Vagina (tissue), 2 donors: ENCODE measurements at places on chromosomes 12 and 14. TPM values are rescaled to one million over a fixed set of nuclear protein-coding genes. Genes with fewer than 3 reads are reported as not detected.

PRIMA1 gene
- 6.1 TPM for total RNA-seq

DNA sequence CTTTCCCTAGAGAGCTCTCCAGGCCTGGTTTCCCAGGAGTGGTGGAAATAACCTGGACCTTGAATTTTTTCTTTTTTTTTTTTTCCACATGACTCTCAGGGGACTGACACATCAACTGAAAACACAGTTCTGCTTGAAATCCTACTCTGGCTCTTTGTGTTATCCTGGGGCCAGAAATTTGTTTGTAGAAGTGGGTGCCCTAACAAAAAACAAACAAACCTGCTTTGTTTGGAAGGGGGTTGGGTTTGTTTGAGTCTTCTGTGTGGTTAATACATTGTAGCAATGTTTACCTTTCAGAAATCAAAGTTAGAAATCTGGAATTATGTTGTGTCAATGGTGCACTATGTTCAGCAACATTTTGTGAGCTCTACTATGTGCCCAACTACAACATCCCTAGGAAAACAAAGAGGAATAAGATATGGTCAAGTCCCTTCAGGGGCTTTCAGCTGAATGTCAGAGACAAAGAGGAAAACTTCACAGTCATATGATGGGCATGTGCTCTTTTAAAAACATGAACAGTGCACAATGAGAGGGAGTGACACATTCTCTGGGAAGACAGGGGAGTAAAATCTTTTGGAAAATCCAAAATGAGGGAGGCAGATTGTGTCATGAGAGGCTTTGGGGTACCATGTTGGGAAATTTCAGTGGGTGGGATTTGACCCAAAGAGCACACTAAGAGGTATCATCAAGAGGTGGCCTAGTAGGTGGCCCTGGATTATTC lies 1.5 kb upstream of the IGF1 start:
- H3K4me3 ChIP-seq: no peak overlapping the region
- H3K27ac ChIP-seq: peak overlapping the region; percentile 52
- DNase-seq: no peak
- no peaks in the 10 kb centered on the region for H3K36me3 ChIP-seq
- H3K27me3 ChIP-seq: no peaks in the 10 kb centered on the region

DNA sequence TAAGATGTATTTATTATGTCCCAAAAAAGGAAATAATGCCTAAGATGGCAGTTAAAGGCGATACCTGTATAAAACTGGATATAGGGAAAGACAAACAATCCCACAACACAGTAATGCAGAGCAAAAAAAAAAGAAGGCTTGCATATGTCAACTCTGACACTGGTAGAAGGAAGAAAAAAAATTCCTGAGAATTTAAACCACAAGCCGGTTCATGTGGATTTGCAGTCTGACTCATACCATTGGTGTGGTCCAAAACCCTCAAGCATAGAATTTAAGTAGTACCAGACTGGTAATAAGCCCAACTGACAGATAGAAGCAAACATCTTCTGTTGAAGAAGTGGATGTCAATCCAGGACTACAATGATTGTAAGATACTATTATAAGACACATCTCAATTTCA lies 7.2 kb downstream of the DNAI7 start:
- H3K36me3 ChIP-seq: no peaks in the 10 kb centered on the region
- no peaks in the 10 kb centered on the region for H3K4me1 ChIP-seq
- no peak overlapping the region for H3K4me3 ChIP-seq
- no peak overlapping the region for H3K27ac ChIP-seq
- H3K27me3 ChIP-seq: no peaks in the 10 kb centered on the region

- no peak for DNase-seq
- peaks cover 59% of the 10 kb centered on the region for H3K4me1 ChIP-seq
- H3K36me3 ChIP-seq: no peaks in the 10 kb centered on the region
- H3K27ac ChIP-seq: peak overlapping the region; percentile 17
- no peak overlapping the region for H3K4me3 ChIP-seq
Observed at GRCh38 chr12:88553941-88554658, 26.2 kb downstream of the KITLG start.

CCDC198 gene
- total RNA-seq: not detected

CLEC4A gene
- total RNA-seq: 2.2 TPM

AMIGO2 gene
- total RNA-seq: 20.4 TPM

- no peak overlapping the region for H3K4me3 ChIP-seq
- DNase-seq: no peak
- H3K4me1 ChIP-seq: peaks cover 14% of the 10 kb centered on the region
- no peak overlapping the region for H3K27ac ChIP-seq
Observed at GRCh38 chr14:102690509-102691286, 86.6 kb upstream of the TRAF3 start.

ITGA7 gene
- total RNA-seq: 23.6 TPM

- H3K27ac ChIP-seq: peak overlapping the region; percentile 80
- peaks cover 16% of the 10 kb centered on the region for H3K4me1 ChIP-seq
- no peak for DNase-seq
- no peaks in the 10 kb centered on the region for H3K36me3 ChIP-seq
- H3K4me3 ChIP-seq: no peak overlapping the region
- H3K27me3 ChIP-seq: no peaks in the 10 kb centered on the region
Observed at GRCh38 chr12:94074980-94075629, 73.3 kb upstream of the PLXNC1 start.

- H3K4me1 ChIP-seq: peaks cover 8% of the 10 kb centered on the region
- no peak overlapping the region for H3K4me3 ChIP-seq
- no peak for DNase-seq
Observed at GRCh38 chr12:127660961-127661360, 606.0 kb upstream of the TMEM132C start.

- H3K4me3 ChIP-seq: no peak overlapping the region
- H3K27ac ChIP-seq: no peak overlapping the region
- DNase-seq: no peak
- H3K4me1 ChIP-seq: peaks cover 3% of the 10 kb centered on the region
Observed at GRCh38 chr14:81269100-81269978, 48.6 kb upstream of the GTF2A1 start.

DNA sequence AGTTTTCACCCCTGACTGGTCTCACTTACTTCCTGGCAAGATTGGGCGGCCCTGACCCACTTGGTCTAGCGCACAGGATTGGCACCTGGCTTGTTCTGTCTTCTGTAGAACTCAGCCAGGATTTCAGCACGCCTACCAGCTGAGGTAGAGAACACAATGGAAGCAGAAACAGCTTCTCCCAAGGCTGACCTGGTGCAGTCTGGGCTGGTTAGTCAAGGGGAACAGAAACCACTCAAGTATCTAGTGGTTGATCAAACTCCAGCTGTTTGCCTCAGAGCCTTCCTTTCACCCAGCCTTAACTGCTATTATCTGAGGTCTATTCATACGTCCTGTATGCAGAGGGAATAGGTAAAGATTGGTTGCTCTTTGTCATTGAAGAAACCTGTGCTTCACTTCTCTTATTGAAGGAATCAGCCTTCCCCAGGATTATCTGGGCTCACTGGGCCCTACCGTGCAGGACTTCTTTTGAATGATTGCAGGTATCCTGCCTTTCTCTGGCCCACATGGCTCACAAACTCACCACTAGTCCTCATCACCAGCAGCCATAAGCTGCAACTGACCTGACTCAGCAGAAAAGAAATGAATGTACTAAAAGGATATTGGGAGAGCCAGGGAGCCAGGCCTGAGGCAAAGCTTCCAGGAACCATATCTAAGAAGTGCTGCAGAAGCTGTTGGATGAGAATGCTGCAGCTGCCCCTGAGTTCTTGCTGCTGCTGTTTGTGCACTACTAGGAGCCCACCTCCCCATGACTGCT lies 2.5 kb upstream of the PLEKHD1 start:
- peaks cover 18% of the 10 kb centered on the region for H3K4me1 ChIP-seq
- no peak overlapping the region for H3K27ac ChIP-seq

- no peak for DNase-seq
- peaks cover 41% of the 10 kb centered on the region for H3K4me1 ChIP-seq
- peak overlapping the region; percentile 90 for H3K27ac ChIP-seq
- H3K27me3 ChIP-seq: no peaks in the 10 kb centered on the region
- H3K36me3 ChIP-seq: peaks cover 19% of the 10 kb centered on the region
Observed at GRCh38 chr12:388012-388411, 1.1 kb downstream of the KDM5A start.
